Activated CD4-positive, alpha-beta T cell treated with anti-CD3 and anti-CD28 coated beads, Interleukin-2, amount 10 ng/mL, durations not matched to agents 7 days and 5 days (primary cell): ENCODE measurements at places on chromosomes 11 and 22. TPM values are rescaled to one million over a fixed set of nuclear protein-coding genes. Genes with fewer than 3 reads are reported as not detected.

GRCh38 chr11:17600316-17601255 is 53.5 kb downstream of the OTOG start:
- no peak overlapping the region for H3K4me3 ChIP-seq
- DNase-seq: peak; percentile 3
- no peaks in the 10 kb centered on the region for H3K27me3 ChIP-seq
- H3K27ac ChIP-seq: no peak overlapping the region
- no peaks in the 10 kb centered on the region for H3K36me3 ChIP-seq

DNA sequence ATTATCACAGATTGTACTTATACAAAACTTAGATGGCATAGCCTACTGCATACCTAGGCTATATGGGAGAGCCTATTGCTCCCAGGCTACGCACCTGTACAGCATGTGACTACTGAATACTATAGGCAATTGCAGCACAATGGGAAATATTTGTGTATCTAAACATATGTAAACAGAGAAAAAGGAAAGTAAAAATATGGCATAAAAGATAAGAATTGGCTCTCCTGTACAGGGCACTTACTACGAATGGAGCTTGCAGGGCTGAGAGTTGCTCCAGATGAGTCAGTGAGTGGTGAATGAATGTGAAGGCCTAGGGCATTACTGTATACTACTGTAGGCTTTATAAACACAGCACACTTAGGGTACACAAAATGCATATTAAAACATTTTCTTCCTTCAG is 13.2 kb downstream of the APOL6 start:
- peaks cover 86% of the 10 kb centered on the region for H3K36me3 ChIP-seq
- H3K27me3 ChIP-seq: no peaks in the 10 kb centered on the region
- H3K4me1 ChIP-seq: peaks cover 57% of the 10 kb centered on the region
- H3K4me3 ChIP-seq: no peak overlapping the region
- DNase-seq: no peak
- H3K27ac ChIP-seq: peak overlapping the region; percentile 77

DNA sequence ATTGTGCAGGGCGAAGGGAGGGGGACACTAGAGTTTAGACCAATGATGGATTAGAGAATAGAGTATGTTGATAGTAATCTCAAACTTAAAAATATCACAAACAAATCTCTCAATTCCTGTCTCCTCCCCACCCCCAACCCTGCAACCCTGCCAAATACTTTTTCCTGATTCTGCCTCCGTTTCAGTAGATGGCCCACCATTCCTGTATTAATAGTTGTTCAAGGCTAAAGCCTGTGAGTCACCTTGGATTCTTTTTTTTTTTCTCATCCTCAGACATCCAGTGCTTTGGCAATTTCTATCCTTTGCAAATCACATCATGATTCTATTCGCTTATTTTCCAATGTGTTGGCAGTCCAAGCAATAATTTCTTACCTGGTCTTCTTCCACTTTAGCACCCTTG is 207.9 kb downstream of the DYNC2H1 start:
- H3K36me3 ChIP-seq: no peaks in the 10 kb centered on the region
- H3K4me3 ChIP-seq: no peak overlapping the region
- no peak for DNase-seq

DNA sequence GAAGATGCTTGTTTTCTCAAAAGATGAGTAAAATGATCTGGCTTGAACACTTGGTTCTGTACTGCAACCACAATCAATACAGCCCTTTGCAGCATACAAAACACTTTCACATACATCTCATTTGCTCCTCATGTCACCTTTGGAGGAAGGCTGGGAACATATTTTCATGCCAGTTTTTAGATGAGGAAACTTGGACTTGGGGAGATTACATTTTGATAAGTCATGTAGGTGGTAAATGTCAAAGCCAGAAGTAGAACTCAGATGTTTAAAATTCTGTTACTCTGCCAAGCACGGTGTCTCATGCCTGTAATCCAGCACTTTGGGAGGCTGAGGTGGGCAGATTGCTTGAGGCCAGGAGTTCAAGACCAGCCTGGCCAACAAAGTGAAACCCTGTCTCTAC is 121.8 kb downstream of the MICAL2 start:
- H3K27me3 ChIP-seq: no peaks in the 10 kb centered on the region
- peaks cover 64% of the 10 kb centered on the region for H3K36me3 ChIP-seq
- no peak for DNase-seq
- H3K4me1 ChIP-seq: peaks cover 35% of the 10 kb centered on the region
- no peak overlapping the region for H3K4me3 ChIP-seq

GRCh38 chr11:29612423-29612822 is 404.4 kb downstream of the KCNA4 start:
- DNase-seq: no peak
- H3K36me3 ChIP-seq: no peaks in the 10 kb centered on the region
- no peaks in the 10 kb centered on the region for H3K27me3 ChIP-seq

- H3K27ac ChIP-seq: no peak overlapping the region
- H3K4me1 ChIP-seq: no peaks in the 10 kb centered on the region
- peaks cover 7% of the 10 kb centered on the region for H3K27me3 ChIP-seq
- H3K4me3 ChIP-seq: no peak overlapping the region
- DNase-seq: no peak
- no peaks in the 10 kb centered on the region for H3K36me3 ChIP-seq
Observed at GRCh38 chr11:76251226-76251575, 44.9 kb upstream of the WNT11 start.

DNA sequence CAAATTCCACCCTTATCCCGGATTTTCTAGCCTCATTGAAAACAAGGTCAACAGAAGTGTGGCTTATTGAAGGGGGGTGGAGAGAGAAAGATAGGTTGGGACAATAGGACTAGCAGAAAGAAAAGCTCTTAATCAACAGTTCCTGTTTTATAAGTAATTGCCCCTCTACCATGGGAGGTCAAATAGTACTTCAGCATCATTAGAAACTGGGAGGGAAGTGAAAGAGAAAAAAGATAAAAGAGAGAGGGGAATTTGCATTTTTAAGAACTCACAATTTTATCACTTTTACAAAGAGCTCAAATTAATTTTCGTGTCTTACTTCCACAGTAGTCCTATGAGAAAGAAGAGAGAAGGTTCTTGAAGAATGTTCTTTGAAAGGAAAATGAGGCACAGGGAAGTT is 89.2 kb downstream of the AMOTL1 start:
- no peaks in the 10 kb centered on the region for H3K36me3 ChIP-seq
- no peaks in the 10 kb centered on the region for H3K4me1 ChIP-seq
- no peak overlapping the region for H3K4me3 ChIP-seq

- H3K36me3 ChIP-seq: peaks cover 39% of the 10 kb centered on the region
- H3K27ac ChIP-seq: no peak overlapping the region
- no peak for DNase-seq
- H3K4me3 ChIP-seq: no peak overlapping the region
- peaks cover 1% of the 10 kb centered on the region for H3K27me3 ChIP-seq
Observed at GRCh38 chr11:65502555-65503367, 3.9 kb downstream of the MALAT1 start.

- H3K27ac ChIP-seq: peak overlapping the region; percentile 78
- DNase-seq: peak; percentile 24
- H3K4me1 ChIP-seq: peaks cover 54% of the 10 kb centered on the region
Observed at GRCh38 chr22:23250056-23250784, 69.9 kb downstream of the BCR start.

DNA sequence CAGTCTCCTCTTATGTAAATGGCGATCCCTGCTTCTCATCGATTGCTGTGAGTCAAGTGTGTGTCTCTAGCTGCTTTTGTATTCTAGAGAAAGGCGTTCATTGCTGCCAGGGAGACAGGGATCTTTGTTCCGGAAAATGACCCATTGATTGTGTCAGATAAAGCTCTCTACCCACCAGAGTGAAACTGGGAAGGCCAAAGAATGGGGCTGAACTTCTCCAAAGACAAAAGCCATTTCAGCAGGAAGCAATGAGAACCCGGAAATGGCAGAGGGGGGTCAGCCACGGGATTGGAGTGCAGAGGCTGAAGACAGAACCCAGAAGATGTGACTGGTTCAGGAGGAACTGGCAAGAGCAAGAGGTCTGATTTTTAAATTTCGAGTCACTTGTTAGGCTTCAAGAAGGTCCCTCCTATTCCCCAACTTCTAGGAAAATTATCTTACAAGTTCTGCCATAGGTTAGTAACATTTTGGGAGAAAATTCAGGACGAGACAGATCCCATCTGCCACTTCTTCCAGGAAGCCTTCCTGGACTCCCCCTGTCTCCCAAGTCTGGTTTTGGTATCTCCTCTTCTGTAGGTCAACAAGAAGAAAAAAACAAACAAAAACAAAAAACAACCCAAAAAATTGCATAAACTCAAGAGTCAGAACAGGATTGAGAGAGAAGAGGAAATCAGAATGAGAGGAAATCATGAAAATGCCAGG is 110.6 kb downstream of the NECTIN1 start:
- no peaks in the 10 kb centered on the region for H3K36me3 ChIP-seq
- H3K4me1 ChIP-seq: peaks cover 2% of the 10 kb centered on the region
- no peak for DNase-seq
- no peak overlapping the region for H3K27ac ChIP-seq
- no peak overlapping the region for H3K4me3 ChIP-seq
- H3K27me3 ChIP-seq: peaks cover 5% of the 10 kb centered on the region

DNA sequence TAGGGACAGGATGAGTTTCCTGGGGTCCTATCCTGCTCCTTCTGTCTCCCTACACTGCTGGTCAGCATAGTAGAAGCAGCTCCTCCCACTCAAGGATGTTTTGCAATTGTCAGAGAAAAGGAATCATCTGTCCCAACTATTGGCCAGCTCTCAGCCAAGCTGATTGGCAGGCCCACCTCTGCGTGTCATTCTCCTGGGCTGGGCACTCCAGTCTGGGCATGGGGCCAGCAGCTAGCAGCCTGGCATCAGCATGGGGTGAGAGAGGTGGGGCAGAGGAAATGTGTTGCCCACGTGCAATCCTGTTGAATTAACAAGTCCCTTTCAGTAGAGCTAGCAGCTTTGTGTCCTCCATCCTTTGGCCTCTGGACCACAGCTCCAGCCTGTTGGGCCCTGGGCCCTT is 14.1 kb downstream of the ANKK1 start:
- no peak for DNase-seq
- no peaks in the 10 kb centered on the region for H3K27me3 ChIP-seq
- H3K36me3 ChIP-seq: no peaks in the 10 kb centered on the region
- no peaks in the 10 kb centered on the region for H3K4me1 ChIP-seq
- no peak overlapping the region for H3K27ac ChIP-seq
- H3K4me3 ChIP-seq: no peak overlapping the region

GRCh38 chr11:17384002-17384511 is 4.4 kb downstream of the KCNJ11 start:
- no peak overlapping the region for H3K4me3 ChIP-seq
- DNase-seq: peak; percentile 85
- no peak overlapping the region for H3K27ac ChIP-seq
- no peaks in the 10 kb centered on the region for H3K36me3 ChIP-seq
- no peaks in the 10 kb centered on the region for H3K27me3 ChIP-seq

GRCh38 chr22:41401781-41402648 is 20.3 kb downstream of the TEF start:
- H3K36me3 ChIP-seq: no peaks in the 10 kb centered on the region
- H3K27ac ChIP-seq: no peak overlapping the region
- DNase-seq: no peak
- no peaks in the 10 kb centered on the region for H3K27me3 ChIP-seq
- H3K4me3 ChIP-seq: no peak overlapping the region

DNA sequence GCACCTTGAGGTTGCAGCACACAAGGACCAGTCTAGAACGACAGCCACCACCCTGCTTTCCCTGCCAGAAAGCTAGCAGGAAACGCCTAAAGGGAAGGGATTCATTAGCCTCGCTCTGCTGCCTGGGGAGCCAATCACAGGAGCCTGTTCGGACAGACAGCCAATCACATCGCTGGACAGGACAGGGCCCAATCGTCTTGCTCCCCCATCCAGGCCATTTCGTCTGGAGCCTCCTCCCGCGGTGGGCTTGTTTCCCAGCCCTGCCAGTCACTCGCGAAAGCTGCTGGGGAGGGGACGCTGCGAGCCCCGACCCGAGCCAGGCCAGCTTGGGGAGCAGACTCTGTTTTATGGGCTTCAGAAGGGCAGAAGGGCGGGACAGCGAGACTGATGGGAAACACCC is 79.8 kb upstream of the NCAM1 start:
- peaks cover 27% of the 10 kb centered on the region for H3K4me1 ChIP-seq
- H3K27ac ChIP-seq: peak overlapping the region; percentile 52

DNA sequence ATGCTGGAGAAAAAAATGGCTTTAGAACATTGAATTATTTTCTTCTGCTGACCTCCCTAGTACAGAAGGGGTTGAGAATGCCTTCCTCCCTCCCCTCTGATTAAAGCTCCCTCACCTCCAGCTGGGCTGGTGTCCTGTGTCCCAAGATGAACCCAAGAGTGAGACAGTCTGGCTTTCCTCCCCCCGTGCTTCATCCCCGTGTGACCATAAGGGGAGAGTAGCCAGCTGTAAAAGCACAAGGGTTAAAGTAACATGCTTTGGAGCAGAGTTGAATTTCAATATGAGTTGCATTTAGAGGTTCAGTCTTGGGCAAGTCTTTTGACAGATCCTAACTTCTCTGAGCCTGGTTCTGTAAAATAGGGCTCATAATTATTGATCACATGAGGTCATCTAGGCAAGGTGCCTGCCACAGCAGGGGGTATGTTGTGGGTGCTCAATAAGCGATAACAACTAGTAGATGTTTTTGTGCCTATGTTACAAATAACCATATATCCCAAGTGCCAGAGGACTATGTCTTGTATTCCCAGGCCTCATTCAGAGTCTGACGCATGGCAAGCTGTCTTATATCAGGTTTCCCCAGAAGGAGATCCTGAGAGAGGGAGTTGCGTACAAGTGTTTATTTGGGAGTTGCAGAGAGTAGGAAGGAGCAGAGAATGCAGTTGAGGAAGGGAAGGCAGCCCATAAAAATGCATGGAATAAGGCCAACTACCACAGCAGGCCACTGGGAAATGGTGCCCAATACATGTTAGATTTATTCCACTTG is 4.1 kb downstream of the PRG2 start:
- H3K4me1 ChIP-seq: no peaks in the 10 kb centered on the region
- no peak overlapping the region for H3K27ac ChIP-seq
- H3K4me3 ChIP-seq: no peak overlapping the region
- no peak for DNase-seq

- no peaks in the 10 kb centered on the region for H3K27me3 ChIP-seq
- no peak overlapping the region for H3K27ac ChIP-seq
- no peaks in the 10 kb centered on the region for H3K36me3 ChIP-seq
Observed at GRCh38 chr11:79078456-79078855, 362.4 kb downstream of the TENM4 start.

DNA sequence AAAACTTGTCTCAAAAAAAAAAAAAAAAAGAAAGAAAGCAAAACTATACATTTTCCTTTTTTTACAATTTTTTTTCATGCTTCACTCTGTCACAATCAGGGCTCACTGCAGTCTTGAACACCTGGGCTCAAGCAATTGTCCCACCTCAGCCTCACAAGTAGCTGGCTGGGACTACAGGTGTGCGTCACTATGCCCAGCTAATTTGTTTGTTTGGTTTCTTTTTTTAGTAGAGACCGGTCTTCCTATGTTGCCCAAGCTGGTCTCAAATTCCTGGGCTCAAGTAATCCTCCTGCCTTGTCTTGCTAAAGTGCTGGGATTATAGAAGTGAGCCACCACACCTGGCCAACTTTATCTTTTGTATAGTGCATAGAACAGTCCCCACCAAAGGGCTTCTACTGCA is 15.0 kb upstream of the CXCR5 start:
- H3K36me3 ChIP-seq: no peaks in the 10 kb centered on the region
- H3K4me3 ChIP-seq: no peak overlapping the region

CARNS1 gene
- 1.9 TPM for total RNA-seq

MS4A12 gene
- not detected for total RNA-seq

PKDREJ gene
- not detected for total RNA-seq

NPAS4 gene
- 0.52 TPM for total RNA-seq

MS4A7 gene
- not detected for total RNA-seq

SCGB2A2 gene
- total RNA-seq: not detected

A4GALT gene
- 0.29 TPM for total RNA-seq
